ENCODE measurements at places on chromosomes 3 and 15.

- no peak for DNase-seq
Observed at GRCh38 chr3:143935678-143936077, 35.9 kb upstream of the DIPK2A start.

DNA sequence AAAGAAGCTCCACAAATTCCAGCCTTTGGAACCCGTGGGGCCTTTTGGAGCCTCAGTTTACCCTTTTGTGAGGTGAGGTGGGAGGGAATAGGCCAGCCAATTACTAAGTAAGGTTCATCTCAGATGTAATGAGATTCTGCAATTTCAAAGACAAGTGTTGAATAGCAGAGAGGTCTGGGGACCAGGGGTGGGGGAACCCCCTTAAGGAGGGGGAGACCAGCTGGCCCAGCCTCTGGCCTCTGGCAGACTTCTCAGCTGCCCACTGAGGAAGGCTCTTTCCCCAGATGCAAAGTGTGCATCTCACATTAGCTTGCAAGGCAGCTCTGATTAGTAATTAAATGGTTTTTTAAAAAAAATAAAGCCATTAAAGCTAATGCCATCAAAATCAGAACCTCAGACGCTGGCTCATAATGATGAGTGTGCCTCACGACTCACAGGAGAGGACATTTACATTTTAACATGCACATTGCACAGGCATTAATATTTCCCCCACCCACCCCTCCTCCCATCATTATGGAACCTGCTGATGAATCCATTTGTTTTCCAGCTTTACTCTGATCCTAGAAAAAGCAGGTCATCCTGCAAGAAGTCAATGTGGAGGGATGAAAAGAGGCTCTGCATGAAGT is 176.7 kb upstream of the TLE3 start:
- no peak for DNase-seq

- no peak for DNase-seq
Observed at GRCh38 chr15:48577469-48577868, 68.0 kb downstream of the FBN1 start.

- DNase-seq = no peak
Observed at GRCh38 chr3:58398669-58399333, 34.8 kb downstream of the PDHB start.

- DNase-seq = peak; percentile 50
Observed at GRCh38 chr3:36969540-36970432, 23.1 kb downstream of the EPM2AIP1 start.

- no peak for DNase-seq
Observed at GRCh38 chr15:77557564-77557963, 75.1 kb downstream of the LINGO1 start.

DNA sequence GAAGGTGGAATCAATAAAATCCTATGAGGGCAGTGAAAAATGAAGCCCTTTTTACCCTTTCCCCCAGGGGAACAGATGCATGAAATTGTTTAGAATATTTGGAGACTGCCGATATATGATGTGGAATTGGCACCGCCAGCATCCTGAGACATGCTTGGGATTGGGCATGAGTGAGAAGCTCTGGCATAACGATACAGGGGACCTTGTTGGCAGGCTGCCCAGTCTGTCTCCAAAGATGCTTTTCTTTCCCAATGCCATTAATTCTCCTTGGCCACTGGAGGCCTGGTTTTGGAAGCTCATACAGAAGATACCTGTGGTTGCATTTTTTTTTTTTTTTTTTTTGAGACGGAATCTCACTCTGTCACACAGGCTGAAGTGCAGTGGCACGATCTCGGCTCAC is 800.6 kb upstream of the LMCD1 start:
- no peak for DNase-seq

DNA sequence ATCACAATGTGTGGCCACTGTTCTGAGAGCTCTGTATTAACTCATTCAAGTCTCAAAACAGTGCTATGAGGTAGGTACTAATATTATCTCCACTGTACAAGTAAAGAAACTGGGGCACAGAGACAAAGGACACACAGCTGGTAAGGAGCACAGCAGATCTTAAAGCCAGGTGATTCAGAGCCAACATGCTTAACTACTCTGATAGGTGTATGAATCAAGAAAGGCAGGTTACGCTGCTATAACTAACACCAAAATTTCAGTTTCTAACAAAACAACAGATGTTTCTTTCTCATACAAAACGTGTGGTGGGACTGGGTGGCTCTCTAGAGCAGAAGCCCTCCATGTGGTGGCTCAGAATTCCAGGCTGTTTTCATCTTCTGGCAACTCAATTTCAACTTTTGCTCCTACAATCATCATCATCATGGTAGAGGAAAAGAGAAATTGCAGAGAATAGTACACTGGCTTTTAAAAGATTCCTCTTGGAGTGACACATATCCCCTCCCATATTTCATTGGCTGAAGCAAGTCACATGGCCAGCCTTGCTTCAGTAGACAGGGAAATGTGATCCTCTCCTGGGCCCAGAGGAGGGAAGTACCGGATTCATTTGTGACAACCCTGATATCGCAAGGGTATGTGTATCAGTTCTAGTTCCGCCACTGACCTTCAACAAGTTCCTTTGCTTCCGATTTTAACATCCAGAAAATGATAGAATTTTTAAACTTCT is 126.2 kb upstream of the PTX3 start:
- no peak for DNase-seq

DNA sequence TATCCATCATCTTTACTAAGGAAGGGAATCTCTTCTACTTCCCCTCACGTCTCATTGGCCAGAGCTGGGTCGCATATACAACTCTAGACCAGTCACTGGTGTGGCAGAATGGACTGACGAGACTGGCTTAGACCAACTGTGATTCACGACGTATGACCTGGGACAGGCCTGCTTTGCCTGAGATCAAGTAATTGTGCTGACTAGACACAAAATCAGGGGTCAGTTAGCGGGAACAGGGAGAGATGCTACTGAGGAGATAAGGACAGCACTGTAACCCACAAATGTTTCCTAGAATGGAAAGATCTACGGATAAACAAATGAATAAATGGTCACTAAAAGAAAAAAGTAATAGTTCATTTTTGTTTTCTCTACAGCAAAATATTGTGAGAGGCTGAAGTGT is 308.3 kb downstream of the MAGI1 start:
- DNase-seq = no peak

- DNase-seq = no peak
Observed at GRCh38 chr3:42994595-42994994, 15.5 kb downstream of the GASK1A start.

- no peak for DNase-seq
Observed at GRCh38 chr15:34055868-34056595, 17.0 kb upstream of the AVEN start.

DNA sequence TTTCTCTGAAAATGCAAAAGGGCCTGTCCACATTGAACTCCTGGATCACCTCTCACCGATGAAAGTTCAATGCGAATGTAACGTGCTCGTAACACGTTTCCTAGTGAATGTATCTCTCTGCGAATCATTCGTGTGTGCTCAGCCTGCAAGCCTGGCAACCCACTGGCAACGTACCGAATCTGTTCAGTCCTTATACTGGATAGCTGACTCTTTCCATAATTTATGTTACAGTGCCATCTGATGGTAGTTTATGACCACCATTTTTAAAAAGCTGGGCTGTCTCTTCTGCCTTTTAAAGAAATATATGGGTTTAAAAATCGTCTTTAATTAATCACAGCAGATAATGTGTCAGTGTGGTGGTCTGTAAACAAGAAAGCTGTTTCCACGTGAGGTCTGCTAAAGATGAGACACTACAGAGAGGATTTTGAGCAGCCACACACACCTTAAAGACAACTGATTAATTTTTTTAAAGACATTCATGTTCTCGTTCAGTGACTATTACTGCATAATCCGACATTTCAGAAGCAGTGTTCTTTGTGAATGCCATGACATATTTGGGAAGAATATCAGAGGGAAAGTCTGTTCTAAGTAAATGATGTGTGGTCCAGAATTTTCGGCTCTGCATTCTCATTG is 69.4 kb upstream of the FOXP1 start:
- DNase-seq = peak; percentile 32
